ENCODE measurements at places on chromosomes 3 and 15. TPM values are rescaled to one million over a fixed set of nuclear protein-coding genes. Genes with fewer than 3 reads are reported as not detected.

The SH2D7 gene
- not detected for total RNA-seq

The ST8SIA2 gene
- not detected for total RNA-seq

The PCSK6 gene
- total RNA-seq: 0.83 TPM

The SENP7 gene
- total RNA-seq: 4.6 TPM

The CELSR3 gene
- total RNA-seq: 11.0 TPM

The XYLB gene
- 6.4 TPM for total RNA-seq

The KCNMB2 gene
- not detected for total RNA-seq

The CNTN4 gene
- total RNA-seq: not detected

The CLDN18 gene
- total RNA-seq: 0.13 TPM

The CILP gene
- 0.08 TPM for total RNA-seq

The PDCD10 gene
- 68.2 TPM for total RNA-seq

The LMAN1L gene
- 0.40 TPM for total RNA-seq

The CYP8B1 gene
- total RNA-seq: 0.10 TPM

The PLA1A gene
- total RNA-seq: not detected

The GXYLT2 gene
- total RNA-seq: not detected

The KLHL40 gene
- total RNA-seq: not detected

The SPINK8 gene
- not detected for total RNA-seq

The XCR1 gene
- not detected for total RNA-seq

The OR5K2 gene
- total RNA-seq: not detected

The GREM1 gene
- total RNA-seq: 0.30 TPM

The SLC7A14 gene
- total RNA-seq: not detected

The EPHB3 gene
- total RNA-seq: not detected

The GP5 gene
- 0.18 TPM for total RNA-seq

The ZNF385D gene
- total RNA-seq: not detected

The TF gene
- 7.9 TPM for total RNA-seq

The CELF6 gene
- total RNA-seq: 0.82 TPM

The C3orf38 gene
- total RNA-seq: 25.4 TPM

The ZFAND6 gene
- total RNA-seq: 21.9 TPM

The IL17RB gene
- total RNA-seq: 0.53 TPM

The ELL3 gene
- total RNA-seq: 0.63 TPM

The MAGEF1 gene
- total RNA-seq: 25.7 TPM

The SLC24A1 gene
- total RNA-seq: 3.2 TPM

The GOLGA8R gene
- total RNA-seq: 0.35 TPM

The CLRN1 gene
- not detected for total RNA-seq

The CPB1 gene
- total RNA-seq: 5.9 TPM

The SHF gene
- 19.2 TPM for total RNA-seq

The MYLK gene
- total RNA-seq: 0.68 TPM

The SLC22A14 gene
- not detected for total RNA-seq

The GPD1L gene
- 13.8 TPM for total RNA-seq
